Osteoblast (primary cell): ENCODE measurements at places on chromosomes 1 and 21. TPM values are rescaled to one million over a fixed set of nuclear protein-coding genes. Genes with fewer than 3 reads are reported as not detected.

RPE65 gene
- total RNA-seq, result not detected in 2 replicates

MXRA8 gene
- total RNA-seq, result 689 and 735 TPM in 2 replicates

LCE2D gene
- not detected in 2 replicates for total RNA-seq

KLHDC8A gene
- not detected in 2 replicates for total RNA-seq

SELENOF gene
- total RNA-seq, result 171 and 182 TPM in 2 replicates

TBCE gene
- 22.8 and 26.8 TPM in 2 replicates for total RNA-seq

HSD3B1 gene
- not detected in 2 replicates for total RNA-seq

TMCO4 gene
- total RNA-seq, result 24.2 and 27.5 TPM in 2 replicates

MEX3A gene
- 0.88 and 1.1 TPM in 2 replicates for total RNA-seq

RAB4A gene
- 19.9 and 20.0 TPM in 2 replicates for total RNA-seq

BOLA1 gene
- total RNA-seq, result 6.9 and 7.7 TPM in 2 replicates

PADI2 gene
- total RNA-seq, result under 0.01 and 0.29 TPM in 2 replicates

LAPTM5 gene
- total RNA-seq, result 0.72 and 1.8 TPM in 2 replicates

LENEP gene
- total RNA-seq, result 0.88 TPM in 1 of 2 replicates, not detected in the other

ZNF695 gene
- total RNA-seq, result 0.72 and 1.2 TPM in 2 replicates

RASAL2 gene
- total RNA-seq, result 59.4 and 61.3 TPM in 2 replicates

FAM163A gene
- total RNA-seq, result not detected in 2 replicates
